ENCODE measurements at places on chromosomes 1 and 21.

DNA sequence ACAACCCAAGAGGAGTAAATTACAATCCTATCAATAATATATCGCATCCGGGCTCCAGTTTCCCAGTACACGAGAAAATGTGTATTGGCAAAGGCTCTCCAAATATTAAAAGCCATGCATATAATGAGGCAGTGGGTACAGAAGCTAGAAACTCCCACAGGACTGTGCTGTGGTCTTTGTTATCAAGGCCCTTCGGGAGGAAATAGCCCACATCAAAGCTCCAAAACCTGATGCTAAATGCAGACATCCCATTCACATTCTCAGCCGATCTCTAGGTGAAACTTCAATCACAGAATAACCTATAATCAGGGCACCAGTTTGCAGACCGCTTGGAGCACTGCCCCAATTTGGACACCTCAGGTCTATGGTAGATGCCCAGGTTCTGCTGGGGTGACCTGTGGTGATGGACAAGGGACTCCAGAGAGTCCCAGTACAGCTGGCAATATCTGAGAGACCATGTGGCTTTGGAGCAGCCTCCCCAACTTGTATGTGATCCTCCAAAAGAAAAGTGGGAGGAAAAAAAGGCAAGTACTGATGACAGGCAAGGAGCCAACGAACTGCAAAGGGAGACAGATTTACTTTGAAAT lies 148.8 kb upstream of the CAMK1G start:
- no peak for DNase-seq

DNA sequence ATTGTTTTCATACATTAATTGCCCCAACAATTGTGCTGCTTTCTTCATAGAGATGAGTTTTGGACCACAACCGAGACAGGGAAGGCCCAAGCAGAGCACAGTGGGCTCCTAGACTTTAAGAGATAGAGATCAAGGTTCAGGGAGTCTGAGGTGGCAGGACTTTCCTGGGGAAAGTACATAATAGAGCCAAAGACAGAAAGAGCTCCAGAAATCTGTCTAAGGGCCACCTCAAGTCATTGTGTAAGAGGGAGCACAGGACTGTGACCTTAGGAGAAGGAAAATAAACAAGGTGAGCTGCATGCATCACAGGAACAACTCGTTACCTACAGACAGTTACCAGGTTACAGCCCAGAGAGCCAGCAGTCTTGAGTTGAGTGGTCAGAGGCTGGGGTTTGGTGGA lies 41.3 kb upstream of the CR2 start:
- DNase-seq = no peak

GRCh38 chr1:230030122-230030821 lies 36.8 kb upstream of the GALNT2 start:
- no peak for DNase-seq

- DNase-seq = no peak
Measured at GRCh38 chr1:87853576-87854351, 525.1 kb downstream of the LMO4 start.

DNA sequence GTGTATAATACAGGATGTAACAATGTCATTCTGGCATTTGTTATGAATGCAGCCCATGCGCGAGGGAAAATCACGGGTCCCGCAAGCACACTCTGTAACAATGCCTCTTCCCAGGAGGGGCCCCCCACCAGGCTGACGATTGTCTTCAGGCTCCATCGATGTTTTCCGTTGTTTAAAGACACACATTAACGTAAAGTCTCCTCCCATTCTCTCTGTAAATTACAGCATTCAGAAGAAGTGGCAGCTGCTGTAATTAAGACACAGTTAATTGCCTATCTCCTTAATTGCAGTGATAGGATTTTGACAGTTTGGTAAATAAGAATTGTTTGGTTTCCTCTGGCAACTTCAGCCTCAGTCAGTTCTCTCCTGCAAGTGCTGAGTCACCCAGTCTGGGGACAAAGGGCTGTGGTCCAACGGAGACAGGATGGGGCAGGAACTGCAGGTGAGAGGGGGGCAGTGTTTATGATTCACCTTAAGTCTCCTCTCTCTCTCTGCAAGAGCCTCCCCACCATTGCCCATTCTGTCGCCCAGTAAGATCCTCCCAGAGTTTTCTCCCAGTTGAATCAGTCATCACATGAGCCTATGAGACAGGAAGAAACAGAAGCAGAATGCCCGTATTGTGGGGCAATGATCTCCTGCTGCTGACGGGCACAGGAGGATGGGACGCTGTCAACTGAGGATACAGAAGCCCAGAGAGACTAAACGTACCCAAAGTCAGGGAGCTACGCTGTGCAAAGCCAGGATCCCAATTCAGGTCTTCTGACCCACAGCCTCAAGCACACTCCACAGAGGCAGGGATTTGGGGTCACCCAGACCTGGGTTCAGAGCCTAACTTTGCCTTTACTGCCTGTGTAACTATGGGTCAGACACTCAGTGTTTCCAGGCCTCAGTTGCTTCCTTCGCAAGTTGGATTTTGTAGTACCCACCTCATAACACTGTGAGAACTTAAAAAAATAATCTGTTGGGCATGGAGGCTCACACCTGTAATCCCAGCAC lies 110.0 kb downstream of the ADSS2 start:
- DNase-seq = no peak

GRCh38 chr1:47855230-47855629 lies 142.0 kb downstream of the TRABD2B start:
- no peak for DNase-seq

DNA sequence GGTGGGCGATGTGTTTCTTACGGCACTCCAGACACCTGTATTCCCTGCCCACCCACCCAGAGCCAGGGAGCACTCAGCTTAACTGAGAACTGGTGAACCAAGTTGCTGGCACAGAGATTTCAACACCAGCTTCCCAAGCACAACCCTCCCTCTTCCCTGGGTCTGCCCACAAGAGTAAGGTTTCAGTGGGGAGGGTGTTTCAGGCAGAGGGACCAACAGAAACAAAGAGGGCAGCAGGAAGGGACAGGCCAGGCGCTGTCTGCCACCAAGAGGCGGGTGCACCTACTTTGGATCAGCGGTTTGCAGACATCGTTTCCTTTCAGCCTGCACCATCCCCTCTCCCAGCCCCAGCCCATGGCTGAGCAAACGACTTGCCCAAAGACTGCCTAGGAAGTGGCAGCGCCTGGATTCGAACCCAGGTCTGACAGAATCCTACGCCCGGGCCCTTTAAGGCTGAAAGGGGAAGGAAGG lies 21.9 kb upstream of the ALDH4A1 start:
- no peak for DNase-seq

DNA sequence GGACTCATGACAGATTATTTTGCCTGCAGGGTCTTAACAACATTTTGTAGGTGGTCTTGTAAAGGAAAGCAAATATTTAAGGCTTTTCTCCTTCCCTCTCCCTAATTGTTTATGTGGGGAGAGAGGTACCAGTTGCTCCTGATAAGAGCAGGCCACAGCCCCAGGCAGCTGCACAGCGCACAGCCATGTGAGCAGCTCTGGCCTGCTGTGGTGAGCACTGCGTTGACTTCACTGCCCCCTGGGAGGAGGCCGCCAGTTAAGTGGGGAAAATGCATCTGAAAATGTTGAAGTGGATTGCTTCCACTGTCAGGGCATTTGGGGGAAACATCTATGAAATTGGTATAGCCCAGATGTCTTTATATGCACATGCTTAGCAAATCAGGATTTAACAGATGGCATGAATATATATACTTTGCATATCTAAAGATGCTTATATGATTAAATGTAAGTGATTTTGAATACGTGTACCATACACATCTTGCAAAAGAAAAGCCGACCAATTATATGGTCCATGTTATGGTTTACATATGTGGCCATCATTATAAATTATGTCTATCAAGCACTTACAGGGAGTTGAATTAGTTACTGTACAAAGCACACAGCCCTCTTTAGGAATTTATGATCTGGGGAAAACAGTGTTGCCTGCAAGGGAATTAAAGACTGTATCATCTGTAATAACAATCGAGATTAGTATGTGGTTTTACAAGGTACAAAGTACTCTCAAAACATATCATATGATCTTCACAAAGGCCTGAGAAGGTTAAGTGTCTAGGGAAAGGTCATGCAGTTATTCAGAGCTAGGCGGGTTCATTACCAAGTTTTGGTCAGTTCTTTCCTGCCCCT lies 132.1 kb downstream of the RHOU start:
- no peak for DNase-seq

- peak; percentile 63 for DNase-seq
Measured at GRCh38 chr1:203480084-203480483, 4.5 kb downstream of the PRELP start.

DNA sequence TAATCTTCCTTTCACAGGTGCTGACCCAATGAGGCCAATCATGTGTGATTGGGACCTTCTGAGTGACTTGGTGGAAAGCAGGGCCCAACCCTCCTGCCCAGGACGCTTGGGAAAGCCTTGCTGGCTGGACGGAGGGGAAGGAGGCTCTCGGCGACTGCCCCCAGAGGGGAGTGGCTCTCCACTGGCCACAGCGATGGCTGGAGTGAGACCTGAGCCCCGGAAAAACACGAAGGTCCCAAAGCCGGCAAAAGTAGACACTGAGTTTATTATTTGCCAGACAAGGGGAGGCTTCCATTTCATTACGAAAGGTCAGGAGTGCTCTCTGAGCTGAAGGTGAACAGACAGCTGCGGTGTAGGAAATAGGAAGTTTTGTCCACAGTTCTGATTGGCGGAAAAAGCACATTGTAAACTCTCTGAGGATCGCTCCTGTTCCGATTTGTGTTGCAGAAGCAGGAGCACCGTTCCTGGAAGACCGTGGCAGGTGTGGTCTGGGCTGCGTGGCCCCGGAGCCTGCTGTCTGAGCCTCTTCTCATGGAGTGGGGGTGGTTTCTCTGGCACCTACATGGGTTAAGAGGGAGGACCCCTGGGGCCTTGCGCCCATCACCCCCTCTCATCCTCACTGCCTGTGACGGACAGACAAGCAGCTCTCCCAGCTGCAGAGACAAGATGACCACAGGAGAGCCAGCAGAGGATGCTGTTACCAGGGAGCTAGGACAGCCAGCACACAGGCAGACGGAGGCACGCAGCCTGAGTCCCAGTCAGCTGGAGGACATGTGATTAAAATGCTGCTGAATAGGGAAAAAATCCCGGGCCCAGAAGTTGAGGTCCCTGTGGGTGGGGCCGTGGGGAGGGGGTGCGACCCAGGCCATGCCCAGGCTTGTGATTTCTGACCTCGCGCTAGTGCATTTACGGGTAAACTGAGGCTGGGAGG lies 41.5 kb downstream of the KRTAP10-1 start:
- DNase-seq = no peak

DNA sequence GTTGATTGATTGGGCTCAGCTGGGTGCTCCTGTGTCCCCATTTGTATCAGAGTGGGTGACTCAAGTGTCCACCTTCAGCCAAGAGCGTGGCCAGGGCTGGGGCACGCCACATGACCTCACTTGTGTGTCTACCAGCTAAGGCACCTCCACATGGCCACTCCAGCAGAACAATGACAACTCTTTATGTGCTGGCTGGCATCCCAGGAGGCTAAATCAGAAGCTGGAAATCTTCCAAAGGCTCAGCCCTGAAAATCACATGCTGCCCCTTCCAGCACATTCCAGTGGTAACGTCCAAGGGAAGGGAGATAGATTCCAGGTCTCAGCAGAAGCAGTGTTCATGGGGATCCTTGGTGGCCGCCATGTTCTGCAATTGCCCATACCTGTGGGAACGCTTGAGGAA lies 585.5 kb downstream of the AJAP1 start:
- no peak for DNase-seq

Data from EL (cell line).